ENCODE measurements at places on chromosomes 16 and 17. TPM values are rescaled to one million over a fixed set of nuclear protein-coding genes. Genes with fewer than 3 reads are reported as not detected.

Gene ENPP7
- total RNA-seq = not detected

- no peak for DNase-seq
These were observed 61.2 kb downstream of the MPHOSPH6 start for GRCh38 chr16:82108774-82109173.

- no peak for DNase-seq
These were observed 342.0 kb downstream of the XYLT1 start for GRCh38 chr16:17128791-17129190.

Gene SNTB2
- 8.9 TPM for total RNA-seq

- no peak for DNase-seq
These were observed 124.5 kb upstream of the LHX1 start for GRCh38 chr17:36812762-36813161.

Gene KRTAP9-6
- total RNA-seq = not detected

- no peak for DNase-seq
These were observed 12.9 kb downstream of the PLK1 start for GRCh38 chr16:23691483-23692189.

GRCh38 chr17:44005527-44006271, 1.3 kb downstream of the NAGS start:
- no peak for DNase-seq

DNA sequence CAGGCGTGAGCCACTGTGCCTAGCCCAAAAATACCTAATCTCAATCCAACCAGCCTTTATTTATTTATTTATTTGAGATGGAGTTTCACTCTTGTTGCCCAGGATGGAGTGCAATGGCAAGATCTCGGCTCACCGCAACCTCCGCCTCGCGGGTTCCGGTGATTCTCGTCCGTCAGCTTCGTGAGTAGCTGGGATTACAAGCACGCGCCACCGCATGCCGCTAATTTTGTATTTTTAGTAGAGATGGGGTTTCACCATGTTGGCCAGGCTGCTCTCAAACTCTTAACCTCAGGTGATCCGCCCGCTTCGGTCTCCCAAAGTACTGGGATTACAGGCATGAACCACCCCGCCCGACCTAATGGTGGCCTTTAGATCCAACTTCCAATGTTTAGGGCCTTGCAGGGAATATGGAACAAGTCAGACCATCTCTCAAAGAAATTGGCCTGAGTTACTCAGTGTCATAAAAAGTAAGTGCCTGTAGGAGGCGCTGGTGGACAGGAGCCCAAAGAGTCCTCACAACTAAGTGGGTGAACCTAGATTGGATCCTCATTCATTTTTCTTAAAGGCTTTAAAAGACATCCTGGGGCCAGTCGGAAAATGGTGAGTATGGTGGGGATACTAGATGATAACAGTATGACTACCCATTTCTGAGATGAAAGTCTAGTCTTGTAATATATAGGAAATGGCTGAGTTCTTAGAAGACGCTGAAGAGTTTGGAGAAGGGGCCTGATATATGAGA, 4.6 kb downstream of the ZSCAN10 start:
- no peak for DNase-seq

DNA sequence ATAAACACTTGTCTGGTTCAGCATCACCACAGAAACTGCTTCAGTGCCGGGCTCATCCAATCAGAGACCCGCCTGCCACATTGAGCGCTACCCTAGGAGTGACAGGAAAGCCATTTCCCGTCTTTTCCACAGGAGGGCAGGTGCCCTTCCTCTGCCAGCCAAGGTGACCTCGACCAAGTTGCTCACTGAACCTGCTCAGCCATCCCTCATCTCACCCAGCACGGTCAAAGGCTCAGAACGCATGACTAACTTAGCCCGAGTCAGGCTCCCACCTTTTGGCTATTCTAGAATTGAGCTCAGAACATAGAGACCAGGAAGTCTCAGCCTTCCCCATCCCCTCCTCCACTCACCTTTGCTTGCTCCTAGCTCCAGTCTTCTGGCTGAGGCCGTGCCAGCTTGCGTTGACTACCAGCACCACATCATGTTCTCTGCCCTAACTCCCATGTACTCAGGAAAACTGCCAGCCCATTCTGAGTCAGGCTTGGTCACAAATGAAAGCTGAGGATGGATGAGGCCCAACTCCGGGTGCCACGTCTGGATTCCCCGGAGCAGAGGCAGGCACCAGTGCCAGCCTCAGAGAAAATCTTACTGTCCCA, 15.6 kb downstream of the MRPS23 start:
- peak; percentile 72 for DNase-seq

DNA sequence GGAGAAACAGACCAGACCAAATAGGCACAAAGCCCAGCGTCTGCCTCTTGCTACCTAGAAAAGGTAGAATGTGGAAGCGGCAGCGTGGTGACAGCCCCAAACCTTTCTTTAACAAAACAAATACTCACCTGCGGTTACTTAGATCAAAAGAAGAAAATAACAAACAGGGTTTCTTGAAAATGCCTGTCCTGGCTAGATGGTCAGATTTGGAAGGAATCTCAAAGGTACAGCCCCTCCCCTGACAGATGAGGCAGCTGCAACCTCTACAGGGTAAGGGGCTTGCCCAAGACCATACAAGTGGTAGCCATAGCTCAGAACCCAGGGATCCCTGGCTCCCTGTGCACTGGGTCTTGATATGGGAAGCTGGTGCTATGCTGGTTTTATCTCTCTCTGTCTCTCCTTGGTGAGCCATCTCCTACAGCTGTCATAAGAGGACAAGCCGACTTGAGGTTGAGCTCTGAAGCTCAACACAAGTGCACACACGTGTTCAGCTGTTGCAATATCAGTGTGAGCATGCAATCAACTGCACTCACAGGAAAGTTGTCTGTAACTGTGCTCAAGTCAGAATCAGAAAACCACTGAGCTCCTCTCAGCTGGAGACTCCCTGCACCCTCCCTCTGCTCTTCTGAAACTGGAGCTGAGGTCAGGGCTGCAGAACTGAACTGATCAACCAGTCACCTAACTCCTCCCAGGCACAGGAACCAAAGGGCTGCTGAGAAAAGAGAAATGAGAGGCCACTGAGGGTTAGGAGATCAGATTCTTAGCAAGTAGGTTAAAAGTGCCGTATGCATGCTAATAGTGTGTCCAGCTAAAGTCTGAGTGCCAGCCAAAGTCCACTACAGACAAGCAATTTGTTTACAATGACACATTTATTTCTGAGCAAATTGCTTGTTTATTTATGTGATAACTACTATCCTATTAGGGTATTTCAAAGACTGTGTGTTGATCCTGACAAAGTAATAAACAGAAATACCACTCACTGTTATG, 6.1 kb upstream of the RNF157 start:
- DNase-seq = no peak

DNA sequence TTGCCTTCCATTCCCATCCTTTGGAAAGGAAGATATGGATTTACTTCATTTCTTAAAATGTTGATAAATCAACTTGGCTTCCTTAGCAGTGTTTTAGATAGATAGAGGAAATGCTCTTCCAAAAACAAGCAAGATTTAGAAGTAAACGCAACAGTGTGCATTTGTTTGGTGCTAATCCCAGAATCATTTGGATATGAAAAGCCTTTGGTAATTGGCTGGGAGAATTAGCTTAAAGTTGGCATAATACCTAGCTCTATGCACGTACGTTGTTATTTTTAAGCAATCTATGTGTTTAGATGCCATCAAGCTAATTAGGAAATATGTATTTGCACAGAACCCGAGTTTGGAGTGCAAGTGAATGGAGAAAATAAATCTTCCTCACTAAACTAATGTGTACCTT, 415.3 kb downstream of the GRIN2A start:
- no peak for DNase-seq

GRCh38 chr16:23781176-23781575, 26.4 kb downstream of the CHP2 start:
- DNase-seq = no peak

Data from occipital lobe (tissue), 3 donors.